GF-D8 (cell line): ENCODE measurements at places on chromosomes 2 and 18.
A peak's percentile ranks its signal among the peaks of the same experiment; 100 is the strongest.

GRCh38 chr2:71125506-71126294 lies 4.3 kb downstream of the MCEE start:
- DNase-seq = no peak

GRCh38 chr2:55052129-55053061 lies 2.1 kb upstream of the RTN4 start:
- peak; percentile 23 for DNase-seq

- no peak for DNase-seq
Observed at GRCh38 chr18:31649978-31650719, 34.2 kb downstream of the B4GALT6 start.

GRCh38 chr18:41645589-41646360 lies 309.3 kb upstream of the PIK3C3 start:
- DNase-seq = peak; percentile 54

DNA sequence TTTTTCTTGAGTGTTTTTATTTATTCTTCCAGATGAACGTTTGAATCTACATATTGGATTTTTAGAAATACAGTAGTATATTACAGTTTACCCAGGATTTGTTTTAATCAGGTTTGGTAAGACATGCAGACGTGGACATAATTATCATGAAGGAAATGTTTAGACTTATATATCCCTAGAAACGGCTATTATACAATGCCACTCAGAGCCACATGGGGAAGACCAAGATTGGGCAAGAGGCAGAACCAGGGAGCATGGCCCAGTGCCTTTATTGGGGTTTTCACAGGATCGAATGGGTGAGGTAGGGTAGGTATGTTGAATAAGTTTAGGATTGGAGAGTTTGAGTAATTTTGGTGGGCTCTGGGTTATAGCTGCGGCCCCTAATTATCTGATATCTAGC lies 212.2 kb downstream of the CAMKMT start:
- no peak for DNase-seq
